Stimulated activated CD4-positive, alpha-beta T cell treated with anti-CD3 and anti-CD28 coated beads, Interleukin-1b, Interleukin-23, amount 100 ng/mL, for 1 hour (primary cell): ENCODE measurements at places on chromosomes 7 and 10.

DNA sequence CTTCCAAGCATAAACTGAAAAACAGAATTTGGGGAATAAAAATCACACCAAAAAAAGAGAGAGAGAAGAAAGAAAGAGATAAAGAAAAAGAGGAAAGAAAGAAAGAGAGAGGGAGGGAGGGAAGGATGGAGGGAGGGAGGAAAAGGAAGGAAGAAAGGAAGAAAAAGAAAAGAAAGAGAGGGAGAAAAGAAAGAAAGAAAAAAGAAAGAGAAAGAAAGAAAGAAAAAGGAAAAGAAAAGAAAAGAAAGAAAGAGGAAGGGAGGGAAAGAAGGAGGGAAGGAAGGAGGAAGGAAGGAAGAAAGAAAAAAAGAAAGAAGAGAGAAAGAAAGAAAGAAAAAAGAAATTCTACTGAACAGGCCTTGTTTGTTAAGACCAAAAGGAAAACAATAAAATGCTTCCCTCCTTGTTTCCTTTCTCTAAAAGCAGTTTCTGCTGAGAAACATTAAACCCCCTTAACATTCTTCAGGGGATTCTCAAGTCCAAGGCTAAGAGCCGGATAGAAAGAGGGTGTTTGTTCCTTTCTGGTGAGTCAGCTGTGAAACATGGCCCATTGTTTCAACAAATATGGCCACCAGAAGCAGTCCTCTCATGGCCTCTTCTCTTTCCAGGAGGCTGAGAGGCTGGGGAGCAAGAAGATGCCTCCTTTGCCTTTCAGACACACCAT lies 46.9 kb upstream of the GPAM start:
- DNase-seq: no peak

- no peak for DNase-seq
Measured at GRCh38 chr10:14975672-14976273, 16.6 kb downstream of the MEIG1 start.

GRCh38 chr10:44335330-44336021 lies 49.4 kb downstream of the CXCL12 start:
- DNase-seq: no peak

GRCh38 chr7:148483515-148484308 lies 106.9 kb upstream of the C7orf33 start:
- no peak for DNase-seq

DNA sequence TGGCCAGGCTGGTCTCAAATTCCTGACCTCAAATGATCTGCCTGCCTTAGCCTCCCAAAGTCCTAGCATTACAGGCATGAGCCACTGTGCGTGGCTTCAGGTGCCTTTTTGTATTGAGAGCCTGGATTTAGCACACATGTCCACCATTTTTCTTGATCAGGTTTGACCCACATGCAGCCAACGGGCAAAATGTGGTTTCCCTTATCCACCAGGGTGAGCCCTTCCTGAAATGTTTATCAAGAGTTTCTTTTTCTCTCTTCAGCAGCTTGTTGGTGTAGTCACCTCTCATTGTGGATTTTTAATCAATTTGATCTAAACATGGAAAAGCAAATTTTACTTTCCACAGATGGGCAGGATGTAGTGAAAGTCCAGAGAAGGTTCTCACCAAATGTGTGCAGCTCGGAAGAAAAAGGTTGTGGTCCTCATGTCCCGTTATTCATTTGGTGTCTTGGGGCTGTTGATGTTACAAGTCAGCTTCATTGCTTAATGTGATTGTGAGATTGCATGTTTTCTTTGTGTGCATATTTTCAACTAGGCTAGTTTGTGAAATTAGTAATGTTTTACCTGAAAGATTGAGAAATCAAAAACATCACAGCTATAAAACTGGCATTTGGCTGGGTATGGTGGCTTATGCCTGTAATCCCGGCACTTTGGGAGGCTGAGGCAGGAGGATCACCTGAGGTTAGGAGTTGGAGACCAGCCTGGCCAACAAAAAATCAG lies 28.9 kb downstream of the GUSB start:
- no peak for DNase-seq

GRCh38 chr10:663831-664251 lies 25.6 kb downstream of the DIP2C start:
- DNase-seq: no peak

DNA sequence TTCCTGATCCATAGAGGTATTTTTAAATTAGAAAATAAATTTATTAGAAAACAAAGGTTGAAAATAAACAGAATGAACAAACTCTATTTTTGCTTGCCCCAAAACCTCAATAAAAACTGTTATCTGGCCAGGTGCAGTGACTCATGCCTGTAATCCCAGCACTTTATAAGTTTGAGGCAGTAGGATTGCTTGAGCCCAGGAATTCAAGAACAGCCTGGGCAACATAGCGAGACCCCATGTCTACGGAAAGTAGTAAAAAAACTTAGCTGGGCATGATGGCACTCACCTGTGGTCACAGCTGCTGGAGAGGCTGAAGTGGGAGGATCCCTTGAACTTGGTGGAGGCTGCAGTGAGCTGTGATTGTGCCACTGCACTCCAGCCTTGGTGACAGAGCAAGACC lies 10.3 kb downstream of the SLK start:
- DNase-seq: no peak

DNA sequence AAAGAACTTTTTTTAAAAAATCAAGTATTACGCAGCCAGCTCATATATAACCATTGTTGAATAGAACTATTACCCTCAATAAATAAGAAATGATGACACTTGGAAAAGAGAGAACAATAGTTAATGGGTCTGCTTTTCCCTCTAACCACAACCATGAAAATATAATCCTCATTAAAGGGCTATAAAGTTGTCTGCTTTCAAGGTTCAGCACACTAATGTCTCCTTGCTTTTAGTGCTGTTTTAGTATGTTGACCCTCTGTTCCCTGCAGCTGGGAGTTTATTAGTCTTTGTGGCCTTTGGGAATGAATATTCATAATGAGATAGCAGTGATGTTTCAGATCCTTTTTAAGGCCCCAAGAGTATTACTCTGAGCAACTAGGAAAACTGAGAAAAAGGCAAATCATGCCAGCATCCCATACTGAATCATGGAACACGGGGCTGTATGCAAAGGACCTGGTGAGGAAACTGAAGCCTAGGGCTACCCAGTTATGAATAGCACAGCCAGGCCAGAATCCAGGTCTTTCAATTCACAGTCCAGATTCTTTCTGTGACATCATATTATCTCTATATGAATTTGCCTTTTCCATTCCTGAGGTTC lies 332.0 kb upstream of the LRGUK start:
- no peak for DNase-seq

- no peak for DNase-seq
Measured at GRCh38 chr7:3558400-3558799, 257.3 kb downstream of the SDK1 start.

DNA sequence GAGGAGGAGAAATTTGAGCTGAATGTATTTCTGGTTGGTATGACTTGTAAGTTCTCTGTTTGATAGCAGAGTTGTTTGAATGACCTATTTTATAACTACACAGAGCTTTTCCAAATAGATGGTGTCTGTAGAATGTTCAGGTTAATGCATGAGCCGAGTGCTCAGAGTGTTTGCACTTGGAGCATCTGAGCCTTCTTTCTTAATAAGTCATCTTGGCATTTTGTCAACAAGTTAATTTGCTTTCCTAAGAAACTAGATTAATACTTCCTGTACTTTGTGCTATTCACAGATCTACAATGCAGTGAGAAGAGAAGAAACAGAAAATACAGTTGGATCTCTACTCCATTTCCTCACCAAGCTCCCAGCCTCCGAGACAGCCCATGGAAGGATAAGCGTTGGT lies 138.2 kb downstream of the PLCE1 start:
- no peak for DNase-seq

DNA sequence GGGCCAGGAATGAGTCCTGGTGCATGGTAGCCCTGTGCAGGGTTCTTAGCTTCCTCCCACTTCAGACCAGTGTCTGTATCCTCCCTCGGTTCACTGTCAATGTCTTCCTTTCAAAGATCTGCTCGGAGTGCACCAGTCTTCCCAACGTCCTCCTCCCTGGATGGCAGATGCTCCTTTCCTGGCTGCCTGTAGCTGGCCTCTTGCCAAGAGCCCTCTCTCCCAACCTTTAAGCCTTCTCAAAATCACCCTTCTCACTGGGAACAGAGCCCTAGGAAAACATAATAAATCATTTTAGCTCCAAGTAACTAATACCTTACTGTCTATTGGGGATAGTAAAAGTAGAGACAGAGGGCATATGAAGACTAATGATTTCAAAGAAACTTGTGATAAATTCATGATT lies 490.6 kb downstream of the CCSER2 start:
- no peak for DNase-seq

GRCh38 chr10:118992496-118992895 lies 37.0 kb upstream of the NANOS1 start:
- DNase-seq: no peak

DNA sequence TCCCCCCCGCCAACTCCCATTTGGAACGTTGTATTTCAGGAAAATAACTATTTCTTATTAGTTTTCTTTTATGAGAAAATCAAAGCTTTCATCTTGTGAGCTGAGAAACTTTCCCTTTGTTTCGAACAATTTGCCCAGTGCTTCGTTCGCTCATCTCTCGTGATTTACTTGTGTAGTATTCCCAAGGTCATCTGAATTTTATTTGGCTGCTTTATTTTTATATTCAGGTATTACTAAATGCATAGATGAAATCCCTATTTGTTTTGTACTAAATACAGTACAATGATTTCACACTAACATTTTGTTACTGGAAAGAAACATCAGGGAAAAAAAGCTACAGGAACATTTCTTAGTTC lies 12.0 kb upstream of the EBLN1 start:
- DNase-seq: no peak

DNA sequence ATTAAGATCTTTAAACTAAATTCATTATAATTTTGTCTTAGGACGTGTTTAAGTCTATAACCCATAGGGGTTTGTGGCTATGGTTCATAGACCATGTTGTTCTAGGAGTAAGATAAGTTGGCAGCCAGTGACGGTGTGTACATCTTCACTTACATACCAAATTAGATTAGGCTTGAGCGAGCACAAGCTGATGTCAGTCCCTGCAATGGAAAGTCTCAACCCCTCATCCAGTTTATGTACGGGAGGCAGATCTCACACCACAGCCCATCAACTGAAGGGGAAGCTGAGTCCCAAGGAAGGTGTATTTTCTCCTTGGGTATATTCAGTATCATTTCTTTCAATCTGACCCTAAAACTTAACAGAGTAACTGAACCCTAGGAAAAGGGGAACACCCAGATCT lies 5.1 kb upstream of the SMC3 start:
- no peak for DNase-seq

- no peak for DNase-seq
Measured at GRCh38 chr10:34384372-34384771, 430.7 kb downstream of the PARD3 start.

- no peak for DNase-seq
Measured at GRCh38 chr10:100693821-100694220, 51.6 kb upstream of the PAX2 start.

DNA sequence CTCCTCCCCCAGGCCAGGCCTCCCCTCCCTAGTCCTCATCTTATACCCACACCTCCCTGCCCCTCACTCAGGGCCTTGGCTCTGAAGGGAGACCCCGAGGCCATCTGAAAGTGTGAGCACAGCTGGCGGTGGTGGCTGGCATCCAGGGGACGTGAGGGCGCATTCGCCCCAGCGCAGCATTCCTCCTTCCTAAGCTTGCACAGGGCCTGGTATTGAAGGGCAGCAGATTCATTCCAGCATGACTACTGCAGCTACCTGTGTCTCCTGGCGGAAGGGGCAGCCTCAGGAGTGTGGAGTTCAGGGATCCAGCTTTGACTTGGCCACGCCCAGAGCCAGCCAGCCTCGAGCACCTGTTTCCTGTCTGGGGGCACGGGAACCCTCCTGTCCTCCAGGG lies 72.6 kb downstream of the PARP12 start:
- DNase-seq: no peak

GRCh38 chr10:68469838-68470237 lies 1.9 kb downstream of the DNA2 start:
- no peak for DNase-seq

DNA sequence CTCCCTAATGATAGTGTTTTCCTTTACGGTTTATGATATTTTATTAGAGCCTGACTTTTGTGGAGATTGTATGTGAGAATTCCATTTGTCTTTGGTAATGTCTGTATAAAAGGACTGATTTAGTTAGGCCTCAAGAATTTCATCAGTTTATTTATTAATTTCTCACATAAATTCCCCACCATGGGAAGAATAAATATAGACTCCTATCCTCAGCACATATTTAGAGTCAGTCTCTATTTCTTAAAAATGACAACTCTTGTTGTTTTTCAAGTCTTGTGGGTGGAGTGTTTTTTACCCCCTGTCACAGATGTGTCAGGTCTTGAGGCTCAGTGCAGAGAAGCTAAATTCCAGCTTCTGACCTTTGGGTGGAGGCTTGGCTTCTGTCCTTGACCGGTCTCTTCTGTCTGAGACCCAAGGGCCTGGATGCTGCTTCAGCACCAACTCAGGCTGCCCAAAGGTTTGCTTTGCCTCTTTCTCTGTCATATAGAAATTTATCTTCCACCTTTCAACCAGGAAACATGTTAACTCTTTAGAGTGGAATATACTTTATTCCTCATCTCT lies 117.3 kb upstream of the INHBA start:
- no peak for DNase-seq

DNA sequence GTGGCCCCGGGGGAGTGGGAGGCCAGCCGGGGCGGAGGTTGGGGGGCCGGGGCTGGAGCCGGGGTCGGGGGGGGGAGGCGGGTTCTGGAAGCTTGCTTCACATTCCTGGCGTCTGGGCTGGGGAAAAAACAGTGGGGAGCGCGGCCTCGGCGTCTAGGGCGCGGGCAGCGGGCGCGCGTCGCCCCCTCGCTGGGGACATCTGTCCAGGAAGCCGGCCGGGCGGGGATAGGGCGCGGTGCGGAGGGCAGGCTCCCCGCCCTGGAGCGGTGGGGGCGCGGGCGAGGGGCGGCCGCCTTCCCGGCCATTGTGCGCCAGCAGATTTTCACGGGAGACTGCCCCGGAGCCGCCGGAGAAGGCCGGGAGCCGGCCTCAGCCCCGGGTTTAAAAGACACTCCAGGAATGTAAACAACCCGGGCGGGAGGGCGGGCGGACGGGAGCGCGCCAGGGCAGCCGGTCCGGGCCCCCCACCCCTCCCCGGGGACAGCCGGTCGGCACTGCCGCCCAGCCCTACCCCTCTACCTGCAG lies 1.4 kb downstream of the ZMIZ1 start:
- DNase-seq: no peak

DNA sequence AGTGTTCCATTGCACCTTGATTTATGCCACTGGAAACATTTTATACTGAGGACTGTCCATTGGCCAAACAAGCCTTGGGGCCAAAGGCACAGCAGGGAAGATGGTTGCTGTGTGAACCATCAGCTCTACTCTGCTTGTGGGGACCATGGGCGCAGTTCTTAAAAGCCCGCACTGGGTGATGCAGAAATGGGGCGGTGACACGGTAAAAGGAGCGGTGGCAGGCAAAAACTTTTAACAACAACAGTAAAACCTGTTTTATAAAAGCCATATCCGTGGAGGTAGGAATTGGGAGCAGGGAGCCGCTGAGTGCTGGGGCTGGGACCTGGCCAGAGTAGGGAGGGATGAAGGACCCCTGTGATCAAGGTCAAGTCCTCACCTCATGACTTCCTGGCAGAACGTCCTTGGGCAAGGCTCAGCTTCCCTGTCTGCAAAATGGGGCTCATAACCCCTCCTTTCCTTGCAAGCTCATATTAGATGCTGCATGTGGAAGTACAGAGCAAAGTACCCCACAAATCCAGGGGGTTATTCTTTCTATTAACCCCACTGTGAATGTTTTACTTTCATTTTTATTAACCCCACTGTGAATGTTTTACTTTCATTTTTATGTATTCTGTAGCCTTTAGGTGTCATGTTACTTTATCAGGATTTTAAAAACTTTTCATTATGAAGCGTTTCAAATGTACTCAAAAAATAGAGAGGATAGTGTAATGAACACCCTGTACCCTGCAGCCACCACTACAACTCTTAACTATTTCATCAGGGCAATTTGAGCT lies 78.3 kb downstream of the GRK5 start:
- no peak for DNase-seq

- peak; percentile 13 for DNase-seq
Measured at GRCh38 chr7:92834507-92835260, 1.7 kb downstream of the CDK6 start.
